ENCODE measurements at places on chromosomes 3 and 15. TPM values are rescaled to one million over a fixed set of nuclear protein-coding genes. Genes with fewer than 3 reads are reported as not detected.

The PROK2 gene
- total RNA-seq, result not detected

The HTR3E gene
- not detected for total RNA-seq

The TMEM207 gene
- total RNA-seq, result not detected

The SLC7A14 gene
- total RNA-seq, result not detected

All from A172 (cell line).